ENCODE measurements at places on chromosomes 6 and 20.

- DNase-seq: no peak
Measured at GRCh38 chr6:80280262-80281010, 174.0 kb downstream of the BCKDHB start.

GRCh38 chr6:9699888-9700287, 715.0 kb downstream of the TFAP2A start:
- no peak for DNase-seq

DNA sequence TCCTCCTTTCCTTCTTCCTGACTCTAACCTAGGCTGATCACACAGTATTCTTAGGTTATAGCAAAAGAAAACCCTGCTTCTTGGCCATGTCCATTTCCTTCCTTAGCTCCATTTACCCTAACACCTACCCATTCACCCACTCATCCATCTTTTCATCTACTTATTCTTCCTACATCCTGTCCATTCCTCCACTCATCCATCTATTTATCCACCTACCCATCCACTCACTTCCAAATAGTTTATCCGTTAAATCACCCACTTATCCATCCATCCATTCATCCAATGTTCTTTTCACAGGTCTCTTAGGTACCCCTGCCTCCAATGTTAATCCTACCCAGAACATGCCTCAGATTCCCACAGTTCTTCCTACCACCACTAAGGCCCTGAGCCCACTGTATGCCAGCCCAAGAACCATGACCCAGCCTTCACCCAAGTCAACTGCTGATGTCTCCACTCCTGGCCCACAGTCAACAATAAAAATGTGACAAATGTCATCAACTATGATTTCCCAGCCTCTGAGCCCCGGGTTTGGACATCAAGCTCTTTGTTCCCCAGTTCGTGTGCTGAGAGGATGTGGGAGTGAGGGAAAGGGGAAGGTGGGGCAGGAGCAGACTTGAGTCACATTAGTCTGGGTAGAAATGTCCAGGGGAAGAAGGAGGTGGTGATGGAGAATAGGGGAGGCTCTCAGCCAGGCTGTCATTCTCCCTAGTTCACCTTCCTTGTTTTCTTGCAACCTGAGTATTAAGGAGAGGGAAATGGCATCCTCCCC, 24.4 kb downstream of the TREML4 start:
- DNase-seq: no peak

DNA sequence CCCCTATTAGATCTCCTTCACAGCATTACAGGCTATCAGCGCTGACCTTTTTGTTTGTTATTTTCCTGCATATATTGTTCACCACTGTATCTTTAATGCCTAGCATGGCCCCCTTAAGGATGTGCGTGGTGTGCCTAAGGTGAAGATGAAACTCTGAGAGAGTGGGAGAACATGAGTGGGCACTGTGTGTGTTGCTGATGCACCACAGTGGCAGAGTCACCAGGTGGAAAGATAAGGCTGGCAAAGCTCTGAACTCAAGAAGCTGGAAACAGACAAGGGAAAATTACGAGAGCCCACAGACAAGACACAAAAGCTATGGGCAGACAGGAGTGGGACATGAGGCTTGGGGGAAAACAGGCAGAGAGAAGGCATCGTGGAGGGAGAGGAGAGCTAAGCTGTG, 159.8 kb downstream of the INSM1 start:
- no peak for DNase-seq

DNA sequence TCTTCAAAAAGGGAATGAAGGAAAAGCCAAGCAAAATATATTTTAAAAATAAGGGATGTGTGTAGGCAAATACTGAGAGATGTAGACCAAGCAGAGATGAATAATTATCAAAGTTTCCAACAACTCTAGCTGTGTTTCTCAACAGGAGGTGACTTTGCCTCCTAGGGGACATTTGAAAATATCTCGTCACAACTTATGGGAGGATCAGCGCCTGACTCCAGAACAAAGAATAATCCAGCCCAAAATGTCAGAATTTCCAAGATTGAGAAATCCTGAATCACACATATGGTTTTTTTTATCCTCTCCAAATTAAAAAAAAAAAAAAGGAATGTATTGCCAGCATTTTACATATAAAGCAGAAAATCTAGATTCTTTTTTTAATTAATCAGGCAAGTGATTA, 241.2 kb upstream of the ZFP64 start:
- DNase-seq: no peak

DNA sequence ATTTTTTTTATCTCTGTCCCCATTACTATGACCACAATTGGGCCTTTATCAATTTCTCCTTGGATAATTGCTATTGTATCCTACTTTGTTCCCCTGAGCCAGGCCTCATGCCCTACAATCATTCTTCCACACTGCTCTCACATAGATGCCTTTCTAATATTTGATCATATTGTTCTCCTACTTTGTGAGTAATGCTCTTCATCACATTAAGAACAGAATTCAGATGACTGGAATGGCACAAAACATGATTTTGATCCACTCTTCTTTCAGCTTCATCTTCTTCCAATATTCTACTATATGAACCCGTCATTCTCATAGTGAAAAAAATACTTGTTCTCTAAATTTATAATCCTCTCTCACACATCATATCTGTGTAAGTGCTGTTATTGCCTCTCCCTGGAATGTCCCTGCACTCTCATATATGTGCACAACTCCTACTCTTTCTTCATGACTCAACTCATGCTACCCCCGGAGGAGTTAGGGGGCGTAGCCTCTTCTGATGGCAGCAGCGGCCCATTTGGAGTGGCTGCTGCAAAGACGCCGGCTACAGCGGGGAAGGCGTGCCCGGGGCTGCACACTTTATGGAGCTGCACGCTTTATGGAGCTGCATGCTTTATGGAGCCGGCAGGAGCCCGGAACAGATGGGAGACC, 25.3 kb upstream of the HACE1 start:
- no peak for DNase-seq

DNA sequence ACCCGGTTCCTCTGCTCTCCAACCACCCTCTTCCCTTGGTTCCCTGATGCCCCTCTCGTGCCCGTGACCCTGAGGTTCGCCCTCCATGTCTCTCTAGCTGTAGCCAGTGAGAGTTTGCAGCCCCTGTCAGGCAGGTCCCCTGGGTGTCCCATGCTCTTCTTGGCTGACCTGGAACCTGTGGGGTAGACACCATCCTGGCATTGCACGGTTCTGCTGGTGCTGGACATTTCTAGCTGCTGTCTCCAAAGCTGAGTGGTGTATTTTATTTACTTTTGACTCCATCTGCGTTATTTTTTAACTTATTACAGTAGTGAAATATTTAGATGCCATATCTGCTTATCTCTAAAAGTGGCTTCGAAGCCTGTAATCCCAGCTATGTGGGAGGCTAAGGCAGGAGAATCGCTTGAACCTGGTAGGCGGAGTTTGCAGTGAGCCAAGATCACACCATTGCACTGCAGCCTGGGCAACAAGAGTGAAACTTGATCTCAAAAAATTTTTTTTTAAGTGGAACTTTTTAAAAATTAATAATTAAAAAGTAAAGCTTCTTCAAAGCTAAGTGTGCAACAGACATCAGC, 12.5 kb downstream of the ENTPD6 start:
- DNase-seq: no peak

DNA sequence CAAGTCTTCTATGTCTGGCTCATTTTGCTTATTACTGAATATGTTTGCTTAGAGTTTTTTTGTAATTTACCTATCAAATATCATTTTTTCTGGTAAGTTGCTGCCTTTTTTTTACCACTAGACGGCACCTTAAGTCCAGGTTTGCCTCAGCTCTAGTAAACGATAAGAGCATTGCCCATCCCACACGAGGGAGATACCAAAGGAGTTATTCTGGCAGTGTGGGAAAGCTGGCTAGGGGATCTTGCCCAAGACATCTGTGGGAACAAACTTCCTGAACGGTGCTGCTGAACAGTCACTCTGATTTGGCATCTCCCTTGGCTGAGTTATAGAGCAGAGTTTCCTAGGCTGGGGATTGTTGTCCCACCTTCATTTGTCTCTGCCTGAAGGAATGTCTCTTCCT, 306.4 kb downstream of the COL12A1 start:
- no peak for DNase-seq

- DNase-seq: no peak
Measured at GRCh38 chr20:3697588-3698305, 14.7 kb downstream of the SIGLEC1 start.

DNA sequence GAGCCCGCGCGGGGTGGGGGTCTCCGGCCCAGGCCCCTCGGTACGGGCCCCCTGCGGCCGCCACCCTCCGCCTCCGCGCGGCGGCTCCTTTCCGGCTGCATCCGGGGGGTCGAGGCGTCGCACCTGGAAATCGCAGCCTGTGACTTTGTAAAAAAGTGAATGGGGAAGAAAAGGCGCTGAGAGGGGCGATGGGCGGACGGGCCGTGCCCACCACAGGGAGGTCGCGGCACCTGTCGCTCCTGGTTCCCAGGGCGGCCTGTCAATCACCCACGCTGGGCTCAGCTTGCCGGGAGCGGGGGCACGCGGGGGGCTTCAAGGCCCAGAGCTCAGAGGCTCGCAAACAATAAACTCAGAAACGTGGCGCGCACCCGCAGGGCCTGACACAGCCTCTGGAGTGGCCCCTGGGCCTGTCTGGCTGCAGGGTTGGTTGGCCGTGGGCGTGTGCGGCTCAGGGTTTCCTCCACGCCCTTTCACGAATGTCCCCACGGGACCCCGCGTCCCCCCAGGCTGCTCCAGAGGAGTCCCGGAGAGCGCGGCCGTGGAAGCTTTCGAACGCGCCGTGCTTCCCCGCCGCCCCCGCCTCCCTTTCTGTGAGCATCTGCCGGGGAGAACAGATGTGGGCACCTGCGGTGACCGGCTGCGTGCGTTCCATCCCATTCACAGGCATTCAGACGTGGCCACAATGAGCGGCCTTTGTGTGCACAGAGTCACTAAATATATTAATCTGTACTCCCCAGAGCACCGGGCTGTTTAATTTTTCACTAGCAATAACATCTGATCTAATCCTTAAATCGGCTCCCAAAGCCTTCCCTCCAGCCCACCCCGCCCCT, 6.1 kb upstream of the DLL1 start:
- no peak for DNase-seq

- no peak for DNase-seq
Measured at GRCh38 chr20:32977281-32978008, 26.8 kb downstream of the SUN5 start.

DNA sequence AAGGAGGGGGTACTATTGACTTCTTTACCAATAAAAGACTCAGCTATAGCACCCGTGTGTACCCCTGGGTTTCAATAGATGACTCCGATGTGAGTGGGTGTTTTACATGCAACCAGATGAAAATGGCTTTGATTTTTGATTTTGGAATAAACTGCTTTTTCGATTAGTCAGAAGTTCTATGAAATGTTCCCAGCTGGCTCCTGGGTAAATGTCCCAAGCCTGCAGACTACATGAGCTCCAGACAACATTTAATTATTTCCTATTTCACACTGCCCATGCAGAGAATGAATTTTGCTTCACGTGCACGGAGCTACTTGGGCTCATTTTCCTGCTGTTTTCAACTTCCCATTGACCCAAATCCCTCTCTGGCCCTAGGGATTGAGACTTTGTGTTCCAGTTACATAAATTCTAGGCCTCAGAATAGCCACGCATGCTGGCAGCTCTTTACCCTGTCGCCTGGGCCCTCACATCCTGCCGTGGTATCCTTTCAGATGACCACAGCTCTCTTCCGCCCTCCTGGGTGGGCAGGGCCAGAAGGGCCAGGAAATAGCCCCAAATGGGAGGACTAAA, 59.7 kb downstream of the GPR6 start:
- DNase-seq: no peak

GRCh38 chr6:63764318-63764916, 128.8 kb downstream of the PHF3 start:
- no peak for DNase-seq
